ENCODE measurements at places on chromosomes 13 and 19. TPM values are rescaled to one million over a fixed set of nuclear protein-coding genes. Genes with fewer than 3 reads are reported as not detected.

Gene SIGLEC9
- not detected for total RNA-seq

Gene RRAS
- total RNA-seq = 88.7 TPM

Gene CYP2F1
- not detected for total RNA-seq

Gene CLEC17A
- total RNA-seq = 0.13 TPM

Gene GYS1
- 117 TPM for total RNA-seq

Gene SLITRK1
- not detected for total RNA-seq

Gene PLVAP
- total RNA-seq = 0.20 TPM

Gene LYPD5
- total RNA-seq = 2.1 TPM

Gene ACP7
- 11.4 TPM for total RNA-seq

Gene ZNF266
- 6.2 TPM for total RNA-seq

All from smooth muscle cell of the pulmonary artery (primary cell).